ENCODE measurements at places on chromosomes 2 and 18.

GRCh38 chr2:136059036-136059472 lies 58.9 kb downstream of the CXCR4 start:
- DNase-seq: no peak

DNA sequence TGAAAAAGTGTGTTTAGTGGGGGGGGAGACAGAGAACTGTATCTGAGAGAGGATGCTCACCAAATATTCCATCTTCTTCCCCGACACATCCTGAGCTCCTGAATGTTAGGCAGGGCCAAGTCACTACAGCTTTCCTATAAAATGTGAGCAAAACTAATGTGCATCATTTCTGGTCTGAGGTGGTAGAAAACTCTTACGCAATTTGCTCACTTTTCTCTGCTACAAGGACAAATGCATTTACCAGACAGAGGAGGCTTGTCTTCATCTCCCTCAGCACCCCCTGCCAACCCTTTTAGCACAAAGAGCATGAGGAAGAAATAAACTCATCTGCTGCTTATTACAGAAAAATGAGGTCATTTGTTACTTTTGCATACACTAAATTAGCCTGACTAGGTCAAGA lies 554.0 kb downstream of the RNF144A start:
- DNase-seq: no peak

DNA sequence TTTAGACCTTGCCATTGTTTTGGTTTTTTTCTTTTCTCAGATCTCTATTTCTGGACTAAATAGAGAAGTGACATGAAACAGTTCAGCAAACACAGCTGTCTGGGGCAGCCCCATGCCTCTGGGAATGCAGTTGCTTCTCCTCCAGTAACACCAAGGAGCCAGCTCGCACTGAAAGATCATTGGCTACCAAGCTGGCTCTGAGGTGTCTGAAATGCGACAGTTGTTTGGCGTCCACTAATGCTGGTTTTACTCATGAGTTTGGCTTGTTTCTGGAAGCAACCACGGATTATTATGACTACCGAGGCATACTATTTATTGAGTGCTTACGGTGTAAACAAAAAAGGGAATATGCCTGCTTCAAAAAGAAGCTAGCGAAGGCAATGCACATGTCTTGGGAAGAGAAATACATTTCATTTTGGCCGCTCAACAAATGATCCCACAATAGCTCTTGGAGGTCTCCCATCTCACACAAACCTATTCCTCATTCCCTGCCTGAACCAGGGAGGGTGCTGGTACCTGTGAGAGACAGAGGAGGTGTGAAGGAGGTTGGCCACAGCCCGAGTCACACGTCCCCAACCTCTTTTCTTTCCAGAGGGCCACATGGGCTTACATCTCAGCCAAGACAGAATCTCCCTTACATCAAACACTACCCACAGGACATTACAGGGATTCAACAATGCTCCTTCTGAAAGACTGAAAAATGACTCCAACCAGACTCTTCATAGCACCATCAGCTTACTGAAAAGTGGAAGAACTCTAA lies 37.5 kb upstream of the NEB start:
- DNase-seq: no peak

GRCh38 chr2:221482666-221483455 lies 89.2 kb downstream of the EPHA4 start:
- DNase-seq: no peak

- no peak for DNase-seq
Measured at GRCh38 chr18:39058386-39059000, 1492.9 kb upstream of the CELF4 start.
